ENCODE measurements at places on chromosomes 5 and 9.

- no peak for DNase-seq
These were observed 12.5 kb upstream of the TBC1D9B start for GRCh38 chr5:179920175-179920574.

GRCh38 chr5:69078921-69079540, 14.8 kb upstream of the SLC30A5 start:
- no peak for DNase-seq

- DNase-seq, result no peak
These were observed 106.3 kb upstream of the SNX2 start for GRCh38 chr5:122668552-122668951.

GRCh38 chr5:175655411-175655810, 2.5 kb upstream of the HRH2 start:
- no peak for DNase-seq

DNA sequence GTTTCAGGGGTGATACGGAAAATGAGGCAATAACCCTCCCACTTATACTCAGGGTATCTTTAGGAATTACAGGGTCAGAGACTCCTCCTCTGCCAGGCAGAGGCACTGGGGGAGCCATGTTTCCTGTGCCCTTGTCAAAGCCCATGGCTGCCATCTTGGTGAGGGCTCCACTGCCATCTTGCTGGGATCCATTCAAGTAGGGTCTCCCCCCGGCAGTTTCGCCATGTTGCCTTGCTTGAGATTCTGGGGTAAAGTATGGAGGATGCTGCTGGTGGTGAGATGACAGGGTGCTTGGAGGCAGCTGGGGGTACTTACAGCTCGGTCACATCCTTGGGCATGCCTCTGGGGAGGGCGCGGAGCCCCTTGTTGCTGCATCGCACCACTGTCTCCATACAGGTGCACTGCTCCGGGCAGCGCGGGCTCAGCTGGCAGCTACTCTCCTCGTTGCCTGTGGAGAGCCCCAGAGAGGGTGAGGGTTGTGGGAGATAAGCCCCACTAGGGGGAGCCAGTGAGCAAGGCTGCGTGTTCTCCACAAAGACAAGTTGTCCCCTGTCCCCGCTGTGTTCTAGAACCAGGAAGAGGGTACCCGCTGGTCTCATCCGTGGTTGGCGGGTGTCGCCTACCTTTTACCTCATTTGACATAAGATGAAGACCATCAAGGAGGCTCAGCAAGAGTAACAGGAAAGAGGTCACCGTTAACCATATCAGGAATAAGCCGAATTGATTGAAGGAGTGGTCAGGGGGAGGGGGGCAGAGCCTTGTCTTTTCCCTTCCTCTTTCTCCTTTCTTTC, 169.0 kb upstream of the PANK3 start:
- no peak for DNase-seq

GRCh38 chr5:131406975-131407638, 143.3 kb downstream of the CDC42SE2 start:
- no peak for DNase-seq

DNA sequence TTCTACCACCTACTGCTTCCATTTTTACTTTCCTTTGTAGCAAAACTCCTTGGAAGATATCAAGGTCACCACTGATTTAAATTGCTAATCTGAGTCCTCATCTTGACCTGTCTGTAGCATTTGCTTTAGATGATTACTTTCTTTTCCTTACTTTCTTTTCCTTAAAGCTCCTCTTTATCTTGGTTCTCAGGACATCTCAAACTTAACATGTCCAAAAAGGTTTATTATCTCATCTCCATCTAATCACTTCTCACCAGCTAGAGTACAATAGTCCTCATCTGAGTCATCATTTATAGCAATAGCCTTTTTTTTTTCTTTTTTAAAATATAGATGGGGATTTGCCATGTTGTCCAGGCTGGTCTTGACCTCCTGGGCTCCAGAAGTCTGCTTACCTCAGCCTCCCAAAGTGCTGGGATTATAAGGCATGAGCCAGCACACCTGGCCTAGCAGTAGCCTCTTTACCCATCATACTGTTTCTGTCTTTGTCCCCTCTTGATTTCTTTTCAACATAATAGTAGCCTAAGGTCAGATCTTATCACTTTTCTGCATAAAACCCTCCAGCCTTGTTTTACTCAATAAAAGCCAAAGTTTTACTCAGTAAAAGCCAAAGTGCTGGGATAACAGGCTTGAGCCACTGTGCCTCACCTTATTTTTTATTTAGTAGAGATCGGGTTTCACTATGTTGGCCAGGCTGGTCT, 32.9 kb upstream of the GPR21 start:
- no peak for DNase-seq

DNA sequence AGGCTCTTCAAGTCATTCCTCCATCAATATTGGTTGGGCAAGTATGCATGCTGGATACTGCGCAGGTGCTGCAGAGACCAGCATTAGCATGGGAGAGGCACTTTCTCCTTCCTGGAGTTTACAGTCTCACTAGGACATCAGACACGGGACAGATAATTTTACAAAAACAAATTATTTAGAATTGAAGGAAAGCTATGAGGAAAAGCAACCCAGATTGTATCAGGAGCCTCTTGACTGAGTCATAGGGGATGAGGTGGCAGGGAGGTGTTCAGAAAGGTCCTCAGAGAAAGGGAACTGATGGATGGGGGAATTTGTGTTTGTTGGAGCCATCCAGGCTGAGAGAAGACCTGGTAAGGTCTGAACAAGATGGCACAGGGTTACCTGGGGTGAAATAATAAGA, 24.5 kb upstream of the RAB14 start:
- no peak for DNase-seq

DNA sequence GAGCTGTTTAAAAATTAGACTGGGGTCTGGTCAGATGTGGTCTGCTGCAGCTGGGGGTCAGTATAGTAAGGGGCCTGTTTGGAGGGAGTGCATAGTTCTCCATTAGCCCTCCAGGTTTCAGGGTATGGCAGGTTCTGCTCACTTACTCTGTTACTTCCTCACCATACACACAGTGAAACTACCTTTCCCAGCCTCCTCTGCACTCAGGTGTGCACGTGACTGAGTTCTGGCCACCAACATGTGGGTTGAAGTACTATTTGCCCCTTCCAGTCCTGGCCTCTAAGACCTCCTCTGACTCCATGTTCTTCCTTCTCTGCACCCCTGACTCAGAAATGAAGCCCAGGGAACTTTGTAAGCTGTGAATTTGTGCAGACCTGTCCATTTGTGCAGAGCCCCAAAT, 190.5 kb upstream of the CLINT1 start:
- DNase-seq, result no peak

- no peak for DNase-seq
These were observed 21.8 kb downstream of the DMAC1 start for GRCh38 chr9:7777771-7778170.

GRCh38 chr9:68664036-68664435, 41.0 kb upstream of the PIP5K1B start:
- DNase-seq, result no peak

DNA sequence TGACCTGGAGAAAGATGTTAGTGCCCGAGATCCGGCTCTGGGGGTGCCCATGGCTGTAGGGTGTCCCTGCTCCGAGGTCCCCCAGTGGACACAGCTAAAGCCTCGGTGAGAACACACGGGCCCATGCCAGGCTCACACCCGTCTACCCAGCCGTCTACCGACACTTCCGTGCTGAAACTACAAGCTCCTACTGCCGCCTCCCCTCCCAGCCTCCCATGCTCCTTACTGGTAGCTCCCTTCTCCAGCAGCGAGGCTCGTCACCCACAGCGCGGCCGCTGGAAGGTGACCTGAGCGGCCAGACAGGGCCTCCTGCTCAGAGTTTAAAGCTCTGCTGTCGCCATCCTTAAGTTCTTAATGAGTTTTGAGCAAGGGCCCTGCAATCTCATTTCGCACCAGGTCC, 33.2 kb upstream of the CLPTM1L start:
- no peak for DNase-seq

GRCh38 chr5:84383816-84384603, 670 bp downstream of the EDIL3 start:
- DNase-seq, result peak; percentile 59

GRCh38 chr9:112531666-112532282, 45.1 kb downstream of the KIAA1958 start:
- no peak for DNase-seq

DNA sequence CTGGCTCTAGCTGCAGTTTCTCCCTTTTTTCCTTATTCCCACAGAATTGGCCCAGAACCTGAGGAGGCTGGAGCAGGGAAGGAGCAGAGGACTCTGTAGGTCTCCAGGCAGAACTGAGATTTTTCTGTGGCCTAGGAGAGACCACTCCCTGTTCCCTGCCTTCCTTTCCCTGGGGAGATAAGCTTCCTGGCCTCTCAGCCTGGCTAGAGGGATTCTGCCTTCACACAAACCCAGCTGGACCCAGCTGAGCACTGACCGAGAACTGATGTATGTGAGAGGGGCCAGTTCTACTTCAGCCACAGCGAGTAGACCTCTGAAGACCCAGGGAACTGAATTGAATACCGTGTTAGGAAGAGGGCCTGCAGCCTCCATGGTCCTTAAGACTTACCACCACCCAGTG, 48.0 kb downstream of the RUSC2 start:
- no peak for DNase-seq

GRCh38 chr5:60209146-60209840, 315.8 kb upstream of the PDE4D start:
- DNase-seq, result no peak

GRCh38 chr5:1161833-1162229, 39.6 kb upstream of the SLC6A19 start:
- DNase-seq, result peak; percentile 67

- DNase-seq, result no peak
These were observed 34.9 kb downstream of the NSA2 start for GRCh38 chr5:74801941-74802340.

- DNase-seq, result no peak
These were observed 46.7 kb downstream of the FNBP1 start for GRCh38 chr9:129996161-129996830.

All from right hindlimb (tissue), 1 donor.